NCI-H226 (cell line): ENCODE measurements at places on chromosomes 11 and 22.

DNA sequence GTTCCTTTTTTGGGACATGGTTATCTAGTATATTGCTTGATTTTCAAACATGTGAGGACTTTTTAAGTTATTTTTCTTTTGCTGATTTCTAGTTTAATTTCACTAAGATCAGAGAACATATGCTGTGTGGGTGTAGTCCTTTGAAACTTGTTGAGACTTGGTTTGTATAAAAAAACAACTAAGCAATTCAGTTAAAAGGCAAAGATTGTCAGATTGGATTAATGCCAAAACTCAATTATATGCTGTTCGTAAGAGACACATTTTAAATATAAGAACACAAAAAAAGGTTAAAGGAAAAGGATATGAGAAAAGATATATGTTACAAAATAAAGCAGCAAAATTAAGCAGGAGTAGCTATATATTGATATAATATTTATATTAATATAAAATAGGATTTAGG is 17.8 kb upstream of the RRM1 start:
- no peak for DNase-seq

GRCh38 chr11:85705800-85706199 is 19.8 kb upstream of the CCDC89 start:
- DNase-seq: no peak

GRCh38 chr22:42262964-42263363 is 7.5 kb downstream of the TCF20 start:
- DNase-seq: peak; percentile 60

- DNase-seq: peak; percentile 13
Measured at GRCh38 chr11:119187123-119187892, 2.0 kb downstream of the NHERF4 start.

- no peak for DNase-seq
Measured at GRCh38 chr11:57222239-57222638, 14.8 kb downstream of the APLNR start.

- DNase-seq: no peak
Measured at GRCh38 chr11:61111050-61111435, 8.8 kb downstream of the CD5 start.

- no peak for DNase-seq
Measured at GRCh38 chr11:47714554-47715081, 551 bp downstream of the AGBL2 start.
